ENCODE measurements at places on chromosomes 1 and 21.

DNA sequence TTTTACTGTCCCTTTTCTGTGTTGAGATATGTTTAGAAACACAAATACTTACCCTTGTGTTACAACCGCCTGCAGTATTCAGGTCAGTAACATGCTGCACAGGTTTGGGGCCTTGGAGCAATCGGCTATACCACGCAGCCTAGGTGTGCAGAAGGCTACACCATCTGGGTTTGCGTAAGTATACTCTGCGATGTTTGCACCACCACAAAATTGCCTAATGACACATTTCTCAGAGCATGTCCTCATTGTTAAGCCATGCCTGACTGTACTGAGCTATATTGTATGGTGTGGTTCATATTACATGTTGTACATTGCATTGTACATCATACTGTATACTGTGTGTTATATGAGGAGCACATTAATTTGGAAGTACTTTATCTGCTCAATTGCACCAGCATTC is 247.4 kb downstream of the RHOU start:
- peak; percentile 3 for DNase-seq

DNA sequence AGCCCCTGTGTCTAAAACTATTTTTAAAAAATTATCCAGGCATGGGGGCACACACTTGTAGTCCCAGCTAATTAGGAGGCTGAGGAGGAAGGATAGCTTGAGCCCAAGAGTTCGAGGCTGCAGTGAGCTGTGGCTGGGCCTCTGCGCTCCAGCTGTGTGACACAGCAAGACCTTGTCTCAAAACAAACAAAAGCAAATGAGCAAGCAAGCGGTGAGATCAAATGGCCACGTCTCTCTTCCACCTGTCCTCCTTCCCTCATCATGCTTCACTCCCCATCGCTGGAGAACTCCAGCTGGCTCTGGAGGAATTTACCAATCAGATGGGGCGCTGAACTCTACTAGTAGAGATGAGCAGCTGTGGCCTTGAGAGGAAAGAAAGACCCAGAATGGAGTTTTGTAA is 14.0 kb upstream of the REN start:
- DNase-seq, result no peak

DNA sequence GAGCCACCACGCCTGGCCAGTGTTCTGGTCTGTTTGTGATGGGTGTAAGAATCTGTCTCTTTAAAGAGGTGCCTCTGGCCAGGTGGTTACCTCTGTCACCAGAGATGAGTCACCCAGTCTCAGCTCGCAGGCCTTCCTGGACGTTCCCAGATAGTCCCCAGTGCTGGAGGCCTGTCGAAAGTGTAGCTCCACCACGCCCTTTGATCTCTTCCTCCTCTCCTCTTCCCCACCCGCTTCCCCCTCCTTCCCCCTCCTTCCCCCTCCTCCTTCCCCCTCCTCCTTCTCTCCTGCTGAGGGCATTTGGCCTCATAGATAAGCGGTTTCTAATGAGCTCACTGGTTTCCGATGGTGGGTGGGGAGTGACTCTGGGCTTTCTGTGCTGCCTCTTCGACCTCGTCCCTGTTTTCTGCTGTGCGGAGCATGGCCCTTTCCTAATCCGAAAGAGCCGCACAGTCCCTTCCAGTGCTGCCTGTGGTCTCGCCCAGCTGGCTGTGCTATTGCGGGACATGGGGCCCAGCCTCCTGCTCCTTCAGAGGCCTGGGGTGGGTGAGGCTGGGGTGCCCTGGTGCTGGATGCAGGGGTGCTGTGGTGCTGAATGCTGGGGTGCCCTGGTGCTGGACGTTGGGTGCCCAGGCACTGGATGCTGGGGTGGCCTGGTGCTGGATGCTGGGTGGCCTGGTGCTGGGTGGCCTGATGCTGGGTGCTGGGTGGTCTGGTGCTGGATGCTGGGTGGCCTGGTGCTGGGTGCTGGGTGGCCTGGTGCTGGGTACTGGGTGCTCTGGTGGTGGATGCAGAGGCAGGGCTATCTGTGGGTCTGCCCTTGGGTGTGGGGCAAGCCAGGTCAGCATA is 19.2 kb downstream of the AGPAT3 start:
- peak; percentile 28 for DNase-seq

DNA sequence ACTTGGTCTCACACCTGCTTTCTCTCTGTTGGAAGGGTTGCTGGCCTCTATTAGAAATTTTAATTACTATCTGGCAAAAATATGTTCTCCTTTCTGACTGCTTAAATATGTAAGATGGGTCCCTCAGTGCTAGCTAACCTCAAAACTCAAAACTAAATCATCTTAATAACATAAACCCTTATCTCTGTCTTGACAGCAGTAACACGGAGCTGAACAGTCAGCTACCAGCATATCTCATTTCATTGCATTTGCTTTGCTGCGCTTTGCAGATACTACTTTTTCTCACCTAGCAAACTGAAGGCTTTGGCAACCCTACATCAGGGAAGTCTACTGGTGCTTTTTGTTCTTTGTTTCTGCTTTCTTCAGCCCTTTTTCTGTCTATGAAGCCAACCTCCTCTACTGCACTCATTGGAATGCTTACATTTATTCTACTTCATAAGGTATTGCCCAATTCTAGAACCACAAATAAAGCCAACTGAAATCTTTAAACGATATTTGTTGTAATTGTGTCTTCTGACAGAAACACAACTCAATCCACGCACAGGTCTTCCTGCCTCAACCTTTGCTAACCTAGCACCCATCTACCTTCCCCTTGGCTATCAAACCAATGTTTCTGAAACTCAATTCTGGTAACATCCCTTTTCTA is 95.6 kb downstream of the RERE start:
- no peak for DNase-seq

- DNase-seq, result peak; percentile 46
Measured at GRCh38 chr1:234731569-234732085, 121.6 kb upstream of the IRF2BP2 start.

Measured in Kasumi-1 (cell line).